Activated CD4-positive, alpha-beta T cell treated with anti-CD3 and anti-CD28 coated beads for 1 hour (primary cell): ENCODE measurements at places on chromosomes 4 and X.

DNA sequence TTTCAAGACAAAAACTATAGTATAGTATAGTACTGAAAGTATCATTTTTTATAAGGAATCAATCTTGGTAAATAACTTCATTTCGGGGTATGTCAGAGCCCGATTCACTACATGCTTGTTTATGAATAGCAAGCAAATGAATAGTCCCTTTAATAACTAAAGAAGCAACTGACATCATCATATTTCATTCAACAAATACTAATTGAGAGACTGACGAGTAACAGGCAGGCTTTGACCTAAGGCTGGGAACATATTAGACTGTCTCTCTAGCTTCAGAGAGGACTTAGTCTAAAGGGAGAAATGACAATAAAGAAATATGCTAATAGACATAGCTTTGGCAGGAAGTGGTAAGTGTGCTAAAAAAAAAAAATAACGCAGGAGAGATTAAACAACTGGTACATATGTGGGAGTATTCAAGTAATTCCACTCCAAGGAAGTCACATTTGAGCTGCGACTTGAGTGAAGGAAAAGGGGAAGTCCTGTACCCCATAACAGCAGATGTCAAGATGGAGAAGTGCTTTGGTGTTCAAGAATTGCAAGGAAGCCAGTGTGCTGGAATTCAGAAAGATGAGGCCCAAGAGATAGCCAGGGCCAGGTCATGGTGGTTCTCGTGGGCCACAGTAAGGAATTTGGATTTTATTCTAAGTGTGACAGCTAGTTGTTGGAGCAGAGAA, 284.9 kb downstream of the FBXO8 start:
- DNase-seq = no peak

DNA sequence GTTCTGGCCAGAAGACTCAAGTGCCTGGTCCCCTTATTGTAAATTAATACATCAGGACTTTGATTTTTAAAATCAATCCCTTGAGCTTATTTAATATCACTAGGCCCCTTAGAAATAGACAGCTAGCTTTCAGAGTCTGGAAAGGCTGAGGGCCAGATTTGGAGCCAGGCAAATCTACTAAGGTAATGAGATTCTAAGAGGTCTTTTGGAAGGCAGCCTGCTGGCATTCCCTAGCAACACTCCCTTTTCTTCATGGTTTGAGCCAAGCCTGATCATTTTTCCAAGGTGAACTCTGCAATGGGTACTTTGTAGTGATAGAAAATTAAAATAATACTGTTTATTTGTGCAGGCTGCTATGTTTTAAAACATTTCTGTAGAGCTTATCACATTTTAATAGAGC, 378.5 kb downstream of the FAT4 start:
- DNase-seq = no peak

DNA sequence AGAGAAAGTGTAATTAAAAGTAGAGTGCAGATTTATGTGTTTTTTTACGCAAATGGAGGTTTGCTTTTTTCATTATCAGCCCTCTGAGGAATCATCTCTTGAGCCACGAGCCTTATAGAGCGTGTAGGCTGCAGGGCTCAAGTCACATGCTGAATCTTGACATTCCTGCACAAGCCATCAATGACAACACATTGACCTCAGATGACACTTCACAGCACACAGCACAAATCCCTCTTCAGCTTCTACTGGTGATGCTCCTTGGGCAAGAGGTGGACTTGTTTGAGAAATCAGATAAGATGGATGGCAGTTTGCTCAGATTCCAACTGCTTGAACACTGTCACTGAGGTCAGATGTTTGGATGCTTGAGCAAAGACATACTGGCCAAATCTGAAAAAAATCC, 250.6 kb downstream of the SNCA start:
- no peak for DNase-seq

DNA sequence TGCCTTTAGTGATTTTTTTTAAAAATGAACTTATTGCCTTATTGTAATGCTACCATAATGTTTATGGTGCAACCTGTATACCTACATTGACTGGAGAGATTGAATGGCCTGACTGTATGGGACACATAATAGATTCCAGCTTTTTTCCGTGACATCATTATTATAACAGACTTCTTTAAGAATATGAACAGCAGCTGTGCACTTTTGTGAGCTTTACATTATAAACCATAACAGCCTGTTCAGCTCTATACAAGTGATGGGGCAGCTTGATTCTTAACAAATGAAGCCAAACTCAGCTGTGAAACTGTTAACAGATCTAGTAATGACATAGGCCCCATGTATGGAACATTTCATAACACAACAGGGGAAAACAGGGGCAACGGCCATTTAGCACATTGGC, 187.0 kb downstream of the BMPR1B start:
- no peak for DNase-seq

GRCh38 chrX:95721011-95721410, 963.6 kb upstream of the DIAPH2 start:
- DNase-seq = no peak

- no peak for DNase-seq
These were observed 38.9 kb downstream of the RGS12 start for GRCh38 chr4:3331511-3332394.

DNA sequence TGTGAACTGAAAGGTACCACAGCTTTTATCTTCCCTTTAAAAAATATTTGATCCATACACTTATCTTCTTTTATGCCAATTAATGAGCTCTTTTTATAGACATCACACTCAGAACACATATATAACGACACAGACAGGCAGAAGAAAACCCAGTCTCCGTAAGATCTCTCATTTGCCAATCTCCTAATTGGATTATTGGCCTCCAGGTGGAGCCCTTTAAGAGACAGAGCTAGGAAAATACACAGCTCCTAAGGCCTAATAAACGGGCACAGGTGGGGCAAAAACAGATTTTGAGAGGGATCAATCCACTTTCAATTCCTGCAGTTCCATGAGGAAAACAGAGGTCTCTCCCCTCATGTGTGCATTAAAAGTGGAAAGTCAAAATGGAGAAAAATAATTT, 1495.4 kb downstream of the RPA4 start:
- no peak for DNase-seq

GRCh38 chrX:9184211-9184610, 150.3 kb upstream of the FAM9B start:
- no peak for DNase-seq

DNA sequence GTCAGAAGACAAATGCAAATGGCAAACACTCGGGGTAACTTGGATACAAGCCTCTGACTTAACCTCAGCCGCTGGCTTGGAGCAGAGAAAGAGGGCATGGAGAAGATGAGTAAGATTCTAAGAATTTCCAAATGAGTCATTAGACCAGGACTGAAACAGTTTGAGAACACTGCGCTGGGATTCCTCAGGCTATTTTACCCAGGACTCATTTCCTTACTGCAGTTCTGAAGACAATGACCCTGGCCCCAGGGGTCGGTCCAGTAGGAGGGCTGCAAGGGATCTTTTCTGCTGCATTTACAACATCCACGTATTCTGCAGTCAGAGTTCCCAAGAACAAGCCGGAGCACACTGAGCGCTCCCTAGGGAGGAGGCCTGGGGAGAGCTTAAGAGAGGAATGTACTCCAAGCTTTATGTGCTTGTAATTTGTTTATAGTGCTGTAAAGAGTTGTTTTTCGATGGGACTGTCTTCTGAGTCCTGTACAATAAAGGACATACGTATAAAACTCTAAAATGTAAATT, 27.3 kb upstream of the SORBS2 start:
- no peak for DNase-seq
